ENCODE measurements at places on chromosomes 5 and 9.

- DNase-seq, result no peak
These were observed 699.0 kb downstream of the MAT2B start for GRCh38 chr5:164204338-164204946.

DNA sequence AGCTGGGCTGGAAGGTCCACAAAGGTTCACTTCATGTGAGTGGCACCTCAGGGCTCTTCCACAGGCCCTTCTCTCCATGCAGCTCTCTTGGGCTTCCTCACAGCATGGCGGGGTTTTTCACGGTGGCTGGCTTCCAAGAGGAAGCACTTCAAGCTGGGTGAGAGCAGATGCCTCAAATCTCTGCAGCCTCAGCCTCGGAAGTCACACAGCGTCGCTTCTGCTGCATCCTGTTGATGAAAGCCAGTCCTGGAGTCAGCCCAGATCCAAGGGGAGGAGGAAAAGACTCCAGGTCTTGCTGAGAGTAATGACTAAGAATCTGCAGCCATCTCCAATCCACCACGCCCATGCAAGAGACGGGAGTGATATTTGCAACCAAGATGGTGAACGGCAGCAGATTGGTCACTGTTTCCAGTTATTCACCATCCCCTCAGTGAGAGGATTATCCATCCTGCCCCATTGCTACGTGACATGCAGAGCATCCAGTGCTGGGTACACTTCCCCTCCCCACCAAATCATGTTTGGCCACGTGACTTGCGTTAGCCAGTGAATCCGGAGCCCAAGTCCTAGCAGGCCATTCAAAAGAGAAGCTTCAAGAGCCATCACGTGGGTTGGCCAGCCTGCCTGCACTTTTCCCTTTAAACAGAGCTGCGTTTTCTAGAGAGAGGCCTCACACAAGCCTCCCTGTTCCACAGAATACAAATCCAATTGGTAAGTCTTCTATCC lies 173.9 kb downstream of the C9orf50 start:
- DNase-seq, result peak; percentile 54

GRCh38 chr9:108269371-108269770 lies 586.4 kb downstream of the ACTL7B start:
- no peak for DNase-seq

GRCh38 chr9:127004946-127005769 lies 90.6 kb downstream of the RALGPS1 start:
- no peak for DNase-seq

- DNase-seq, result no peak
These were observed 134.5 kb downstream of the C9orf152 start for GRCh38 chr9:110073356-110073905.

DNA sequence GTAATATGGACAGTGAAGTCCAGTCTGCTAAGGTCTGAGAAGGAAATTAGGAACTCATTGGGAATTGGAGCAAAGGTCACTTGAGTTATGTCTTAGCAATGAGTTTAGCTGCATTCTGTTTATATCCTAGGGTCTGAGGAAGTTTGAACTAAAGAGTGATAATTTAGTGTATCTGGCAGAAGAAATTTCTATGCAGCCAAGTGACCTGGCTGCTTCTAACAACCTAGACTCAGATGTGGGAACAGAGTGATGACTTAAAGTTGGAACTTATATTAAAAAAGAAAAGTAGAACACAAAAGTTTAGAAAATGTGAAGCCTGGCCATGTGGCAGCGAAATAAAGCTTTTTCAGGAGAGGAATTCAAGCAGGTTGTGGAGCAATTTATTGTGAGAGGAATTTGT lies 106.2 kb downstream of the PRDM9 start:
- DNase-seq, result no peak

DNA sequence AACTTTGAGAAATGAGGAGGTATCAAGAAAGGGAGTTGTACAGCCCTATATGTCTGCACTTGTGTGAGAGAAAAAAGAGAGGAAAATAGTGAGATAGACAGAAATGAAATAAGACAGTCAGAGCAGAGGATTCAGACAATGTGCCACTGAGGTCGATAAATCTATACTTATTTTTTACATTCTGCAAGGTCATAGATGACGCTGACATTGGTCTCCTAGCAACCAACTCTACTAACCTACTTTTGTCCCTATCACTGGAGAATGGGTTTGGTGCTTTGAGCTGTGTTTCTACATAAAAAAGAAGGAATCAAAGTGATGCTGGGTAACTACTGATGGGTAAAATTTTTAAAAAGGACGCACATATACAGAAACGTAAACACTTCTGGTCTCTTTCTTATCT lies 573.3 kb upstream of the RORB start:
- no peak for DNase-seq

GRCh38 chr9:34636791-34637355 lies 714 bp downstream of the SIGMAR1 start:
- no peak for DNase-seq

DNA sequence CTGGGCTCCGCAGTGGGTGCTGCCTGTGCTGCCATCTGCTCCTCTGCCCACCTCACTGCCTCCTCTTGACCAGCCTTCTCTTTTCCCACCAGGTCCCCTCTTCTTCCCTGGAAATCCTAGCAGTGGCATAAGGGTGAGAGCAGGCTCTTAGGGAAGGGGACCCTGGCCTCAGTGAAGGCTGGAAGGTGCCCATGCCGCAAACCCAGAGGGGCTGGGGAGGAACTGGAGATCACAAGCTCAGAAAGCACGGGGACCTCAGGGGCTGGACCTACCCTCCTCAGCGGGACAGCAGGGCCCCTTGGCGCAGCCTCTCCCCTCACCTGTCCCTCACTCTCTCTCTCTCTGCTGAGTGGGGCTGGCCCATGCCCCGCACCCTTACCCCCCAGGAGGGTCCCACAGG lies 144.4 kb upstream of the IRX2 start:
- no peak for DNase-seq
